Cardiac fibroblast (primary cell): ENCODE measurements at places on chromosomes 12 and 14.

DNA sequence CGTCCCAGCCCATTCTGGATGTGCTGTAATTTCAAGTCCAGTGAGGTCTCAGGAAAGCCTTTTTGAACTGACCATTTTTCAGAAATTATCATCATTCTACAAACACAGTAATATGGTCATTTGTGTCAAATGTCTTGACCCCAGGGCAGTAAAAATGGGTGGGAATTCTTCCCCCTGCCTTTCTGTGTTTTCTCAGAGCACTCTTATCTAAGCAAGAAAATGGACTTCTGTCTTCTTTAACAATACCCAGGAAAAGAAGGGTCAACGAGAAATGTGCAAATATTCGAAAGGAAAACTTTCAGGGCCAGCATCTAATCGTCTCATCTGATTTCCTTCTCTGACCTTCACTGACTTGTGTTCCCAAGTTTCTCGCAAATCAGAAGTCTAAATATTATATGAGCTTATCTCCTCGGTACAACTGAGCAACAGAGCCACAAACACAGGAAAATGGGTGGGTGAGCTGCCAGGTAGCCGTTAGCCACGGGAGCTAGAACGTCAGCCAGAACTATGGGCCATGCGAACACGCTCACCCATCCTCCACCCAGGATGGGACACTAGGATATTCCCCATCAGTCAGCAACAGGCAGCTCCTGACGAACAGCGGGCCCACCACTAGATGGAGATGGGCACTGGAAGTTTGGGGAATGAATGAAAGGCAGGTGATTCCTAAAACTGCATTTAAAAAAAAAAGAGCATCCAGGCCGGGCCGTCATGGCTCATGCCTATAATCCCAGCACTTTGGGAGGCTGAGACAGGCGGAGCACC is 57.1 kb downstream of the VWF start:
- peak; percentile 41 for DNase-seq

- peak; percentile 94 for DNase-seq
These were observed 4.4 kb downstream of the AMHR2 start for GRCh38 chr12:53427905-53428594.

DNA sequence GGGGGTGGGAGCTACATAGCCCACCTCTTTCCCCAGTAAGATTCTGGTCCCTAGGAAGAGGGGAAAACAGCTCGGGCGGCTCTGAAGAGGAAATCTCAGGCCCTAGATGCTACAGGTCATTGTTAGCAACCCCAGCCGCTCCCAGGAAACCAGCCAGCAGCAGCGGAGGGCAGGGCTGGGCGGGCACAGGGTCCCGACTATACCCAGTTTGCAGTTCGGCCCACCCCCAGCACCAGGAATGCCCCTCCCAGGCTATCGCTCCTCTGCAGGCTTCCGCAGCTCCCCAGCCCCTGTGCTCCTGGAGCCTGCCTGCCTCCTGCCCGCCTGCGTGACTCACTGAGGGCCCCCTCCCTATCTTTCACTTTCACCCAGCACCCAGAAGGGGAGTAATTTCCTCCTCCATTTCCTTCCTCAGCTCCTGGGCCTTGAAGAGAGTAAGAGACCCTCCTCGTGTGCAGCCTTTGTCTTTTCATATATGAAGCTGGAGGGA is 27.2 kb upstream of the PNMA1 start:
- DNase-seq: peak; percentile 63

DNA sequence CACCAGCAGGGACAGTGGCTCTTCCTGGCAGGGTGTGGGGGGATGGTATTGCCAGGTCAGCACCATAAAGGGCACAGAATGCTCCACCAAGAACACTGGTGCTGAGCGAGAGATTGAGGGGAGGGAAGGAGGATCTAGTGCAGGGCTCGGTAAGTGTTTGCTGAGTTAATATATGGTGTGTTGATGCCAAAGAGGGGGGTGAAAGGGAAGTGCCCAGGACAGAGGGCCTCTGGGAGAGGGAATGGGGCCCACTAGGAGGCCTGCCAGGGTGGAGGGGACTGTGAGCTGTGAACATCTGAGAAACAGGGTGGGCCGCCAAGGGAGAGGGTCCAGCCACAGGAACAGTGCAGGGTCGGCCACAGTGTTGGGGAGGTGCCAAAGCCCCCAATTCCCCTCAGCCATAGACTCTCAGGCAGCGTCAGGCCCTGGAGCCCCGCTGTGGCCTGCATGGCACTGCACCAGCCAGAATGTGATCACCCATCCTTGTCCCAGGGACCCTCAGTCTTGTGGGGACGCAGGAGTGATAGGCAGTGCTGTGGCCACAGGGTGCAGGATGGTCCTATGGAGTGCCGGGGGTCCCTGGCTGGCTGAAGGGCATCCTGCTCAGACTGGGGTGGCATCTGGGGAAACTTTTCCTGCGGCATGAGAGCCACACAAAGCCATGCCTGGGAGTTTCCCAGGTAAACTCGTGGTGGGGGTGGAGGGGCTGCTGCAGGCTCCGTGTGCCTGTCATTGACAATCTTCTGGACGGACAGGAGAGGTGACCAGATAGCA is 11.9 kb downstream of the RIN3 start:
- DNase-seq: no peak

DNA sequence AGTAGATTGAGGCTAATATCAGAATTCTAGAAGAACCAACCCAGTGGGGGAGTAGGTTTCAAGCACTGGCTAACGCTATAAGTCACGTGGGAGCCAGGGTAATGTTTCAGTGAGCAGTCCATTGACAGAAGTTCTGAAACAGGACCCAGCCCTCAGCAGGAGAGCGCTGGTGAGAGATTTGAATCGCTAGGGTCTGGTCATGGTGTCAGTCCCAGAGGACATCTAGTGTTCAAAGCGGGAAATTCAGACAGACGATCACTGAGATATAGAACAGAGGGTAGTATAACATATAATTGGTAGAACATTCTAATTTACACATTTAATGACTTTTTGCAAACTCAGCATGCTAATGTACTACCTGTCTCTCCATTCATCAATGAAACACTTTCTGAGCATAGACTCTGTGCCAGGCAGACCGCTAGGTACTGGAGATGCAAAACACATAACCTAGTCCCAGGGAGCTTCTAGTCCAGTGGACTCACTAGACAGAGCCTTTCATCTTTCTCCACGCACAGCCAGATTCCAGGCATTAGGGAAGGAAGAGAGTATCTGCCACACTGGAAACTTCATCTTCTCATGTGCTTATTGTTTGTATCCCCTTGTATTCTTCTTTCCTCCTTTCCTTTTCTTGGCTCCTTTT is 35.4 kb upstream of the RNASE3 start:
- peak; percentile 72 for DNase-seq

- DNase-seq: no peak
These were observed 7.6 kb upstream of the PIGH start for GRCh38 chr14:67607646-67608045.

- DNase-seq: no peak
These were observed 536.8 kb downstream of the MED13L start for GRCh38 chr12:115740586-115741155.

DNA sequence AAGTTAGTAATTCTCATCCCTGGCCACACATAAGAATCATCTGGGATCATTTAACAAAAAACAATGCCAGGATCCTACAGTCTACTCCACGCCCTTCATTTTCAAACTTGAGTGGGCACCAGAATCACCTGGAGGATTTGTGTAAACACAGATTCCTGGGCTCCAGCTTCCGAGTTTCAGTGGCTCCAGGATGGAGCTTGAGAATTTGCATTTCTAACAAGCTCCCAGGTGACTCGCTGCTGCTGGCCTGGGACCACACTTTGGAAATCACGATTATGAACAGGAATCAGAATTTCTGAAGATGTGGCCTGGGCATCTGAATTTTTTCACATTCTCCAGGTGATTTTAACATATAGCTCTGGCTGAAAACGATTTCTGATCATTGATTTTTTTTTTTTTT is 234.8 kb downstream of the CACNA1C start:
- no peak for DNase-seq

GRCh38 chr12:526089-526488 is 66.3 kb downstream of the B4GALNT3 start:
- DNase-seq: no peak

DNA sequence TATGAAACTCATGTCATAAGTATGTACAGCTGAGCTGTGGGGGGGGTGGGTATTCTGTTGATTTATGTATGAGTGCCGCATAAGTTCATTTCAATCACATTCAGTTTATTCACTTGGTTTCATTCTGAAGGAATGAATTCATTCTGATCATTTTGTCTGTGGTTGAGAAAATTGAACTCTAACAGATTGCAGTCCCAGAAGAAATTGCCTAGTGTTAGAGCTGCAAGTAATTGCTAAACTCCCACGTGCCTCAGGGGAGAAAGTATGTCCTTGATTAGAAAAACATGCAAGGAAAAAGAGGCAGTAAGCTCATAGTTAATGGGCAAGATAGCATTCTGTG is 442.4 kb upstream of the MGAT4C start:
- peak; percentile 69 for DNase-seq

DNA sequence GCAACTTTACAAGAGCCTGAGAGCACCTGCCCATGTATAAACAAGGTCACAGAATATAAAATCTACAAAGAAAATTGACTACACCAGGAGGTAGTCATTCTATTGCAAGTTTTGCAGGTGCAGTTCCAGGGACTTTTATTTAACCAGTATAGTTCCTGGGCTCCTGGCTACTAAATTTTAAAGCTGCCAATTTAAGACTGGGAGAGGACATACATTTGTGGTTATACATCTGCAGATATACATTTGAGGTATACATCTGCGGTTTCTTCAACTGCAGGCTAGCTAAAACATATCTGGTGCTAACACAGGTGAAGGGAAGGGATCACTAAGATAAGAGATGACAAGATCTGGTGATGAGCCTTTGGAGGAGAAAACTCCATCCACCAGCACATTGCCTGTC is 30.2 kb downstream of the BBS10 start:
- no peak for DNase-seq

- DNase-seq: peak; percentile 81
These were observed 3.3 kb downstream of the PPP1R3E start for GRCh38 chr14:23299211-23299957.

DNA sequence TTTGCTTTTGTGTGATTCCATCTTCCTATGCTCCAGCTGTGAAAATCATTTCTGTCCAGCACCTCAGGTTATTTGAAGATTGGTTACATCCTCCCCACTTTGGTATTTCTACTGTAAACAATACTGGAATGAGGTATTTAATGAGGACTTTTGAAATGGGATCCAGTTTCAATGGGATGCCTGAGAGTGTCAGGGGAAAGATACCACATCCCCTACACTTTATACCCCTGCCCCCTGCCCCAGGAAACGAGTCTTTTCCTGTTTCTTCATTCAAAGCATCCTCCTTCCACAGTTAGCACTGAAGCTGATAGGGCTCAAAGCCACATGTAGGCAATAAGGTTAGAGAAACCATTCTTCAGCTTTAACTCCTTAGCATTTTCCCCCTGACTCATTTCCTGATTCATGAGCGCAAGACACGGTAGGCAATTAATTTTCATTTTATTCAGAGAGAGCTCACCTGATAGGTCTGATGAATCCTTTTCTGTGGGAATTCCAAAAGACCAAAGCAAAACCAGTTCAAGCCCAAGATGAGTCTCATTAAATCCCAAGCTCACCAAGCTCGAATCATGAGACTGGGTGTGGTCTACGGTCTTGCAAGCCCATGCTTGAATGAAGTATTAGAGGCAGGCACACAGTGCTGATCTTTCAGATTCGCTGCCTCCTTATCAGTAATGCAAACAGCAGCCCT is 143.6 kb upstream of the CRY1 start:
- no peak for DNase-seq

- no peak for DNase-seq
These were observed 1.6 kb upstream of the SLC6A13 start for GRCh38 chr12:264269-264668.

DNA sequence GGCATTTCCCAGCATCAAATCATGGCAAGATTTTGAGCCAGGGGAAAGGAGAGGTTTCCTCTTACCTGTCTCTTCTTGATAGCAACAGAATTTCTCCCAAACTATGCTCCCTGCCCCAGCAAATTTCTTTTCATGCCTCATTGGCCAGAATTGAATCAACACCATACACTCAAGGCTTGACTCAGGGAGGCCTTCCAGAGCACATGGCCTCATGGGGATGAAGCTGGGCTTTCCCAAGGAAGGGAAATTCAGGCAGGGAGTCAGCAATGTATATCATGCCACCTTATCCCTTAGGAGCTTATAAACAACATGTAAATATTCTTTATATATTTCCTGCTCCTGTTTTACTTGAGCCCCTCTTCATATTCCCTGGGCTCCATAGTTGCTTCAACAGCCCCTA is 62.1 kb downstream of the ARF6 start:
- DNase-seq: no peak

DNA sequence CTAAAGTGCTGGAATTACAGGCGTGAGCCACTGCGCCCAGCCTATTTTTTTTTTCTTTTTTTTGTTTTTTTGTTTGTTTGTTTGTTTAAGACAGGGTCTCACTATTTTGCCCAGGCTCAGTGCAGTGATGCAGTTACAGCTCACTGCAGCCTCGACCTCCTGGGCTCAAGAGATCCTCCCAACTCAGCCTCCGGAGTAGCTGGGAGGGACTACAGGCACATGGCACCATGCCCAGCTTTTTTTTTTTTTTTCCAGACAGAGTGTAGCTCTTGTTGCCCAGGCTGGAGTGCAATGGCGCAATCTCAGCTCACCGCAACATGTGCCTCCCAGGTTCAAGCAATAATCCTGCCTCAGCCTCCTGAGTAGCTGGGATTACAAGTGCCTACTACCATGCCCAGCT is 5.8 kb upstream of the ITFG2 start:
- no peak for DNase-seq

- DNase-seq: no peak
These were observed 64.0 kb upstream of the WSCD2 start for GRCh38 chr12:108065069-108065468.
